ENCODE measurements at places on chromosomes 16 and 17. TPM values are rescaled to one million over a fixed set of nuclear protein-coding genes. Genes with fewer than 3 reads are reported as not detected.

C17orf113 gene
- 0.40 TPM for total RNA-seq

DNA sequence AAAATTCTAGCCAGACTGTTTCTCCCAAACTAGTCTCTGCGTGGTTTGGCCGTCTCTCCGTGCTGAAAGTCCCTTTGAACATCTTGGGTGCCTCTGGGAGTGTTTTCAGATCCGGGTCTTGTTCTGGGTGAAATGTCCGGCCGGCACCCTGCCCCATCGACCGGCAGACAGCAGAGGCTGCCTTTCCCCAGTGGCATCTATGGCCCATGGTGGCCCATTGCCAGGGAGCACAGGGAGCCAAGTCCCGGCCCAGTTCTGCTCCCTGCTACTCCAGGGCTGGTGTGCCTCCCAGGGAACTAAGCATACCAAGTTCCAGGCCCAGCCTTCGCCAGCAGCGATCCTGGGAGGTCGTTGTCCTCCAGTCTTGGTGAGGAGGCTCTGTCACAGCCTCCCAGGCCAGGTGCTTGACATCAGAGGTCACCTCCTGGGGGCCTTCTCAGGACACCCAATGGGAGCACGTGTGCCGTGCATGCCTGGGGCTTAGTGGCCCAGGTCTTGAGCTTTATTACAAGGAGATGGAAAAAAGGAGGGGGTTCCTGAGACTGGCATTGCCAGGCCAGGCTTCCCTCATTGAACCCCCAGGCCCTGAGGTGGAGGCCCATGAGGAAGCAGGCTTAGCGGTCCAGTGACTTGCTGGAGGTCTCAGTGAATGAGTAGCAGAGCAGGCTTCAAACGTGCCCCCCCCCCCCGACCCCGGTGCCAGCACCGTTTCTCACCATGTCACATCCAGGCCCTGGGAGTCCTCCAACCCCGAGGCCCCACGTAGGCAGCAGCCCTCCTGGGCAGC lies 54.0 kb downstream of the PGS1 start:
- no peak overlapping the region for H3K27ac ChIP-seq
- no peak overlapping the region for H3K4me3 ChIP-seq
- peaks cover 1% of the 10 kb centered on the region for H3K4me1 ChIP-seq
- H3K36me3 ChIP-seq, result peaks cover 4% of the 10 kb centered on the region

- H3K4me1 ChIP-seq, result peaks cover 22% of the 10 kb centered on the region
- DNase-seq, result no peak
- no peak overlapping the region for H3K4me3 ChIP-seq
- H3K27me3 ChIP-seq, result no peaks in the 10 kb centered on the region
- H3K36me3 ChIP-seq, result peaks cover 18% of the 10 kb centered on the region
Observed at GRCh38 chr16:75576384-75576811, 10.2 kb downstream of the GABARAPL2 start.

- no peak for DNase-seq
- no peak overlapping the region for H3K4me3 ChIP-seq
- H3K36me3 ChIP-seq, result no peaks in the 10 kb centered on the region
- no peaks in the 10 kb centered on the region for H3K4me1 ChIP-seq
- no peak overlapping the region for H3K27ac ChIP-seq
Observed at GRCh38 chr16:73186752-73187601, 139.0 kb upstream of the ZFHX3 start.

DNA sequence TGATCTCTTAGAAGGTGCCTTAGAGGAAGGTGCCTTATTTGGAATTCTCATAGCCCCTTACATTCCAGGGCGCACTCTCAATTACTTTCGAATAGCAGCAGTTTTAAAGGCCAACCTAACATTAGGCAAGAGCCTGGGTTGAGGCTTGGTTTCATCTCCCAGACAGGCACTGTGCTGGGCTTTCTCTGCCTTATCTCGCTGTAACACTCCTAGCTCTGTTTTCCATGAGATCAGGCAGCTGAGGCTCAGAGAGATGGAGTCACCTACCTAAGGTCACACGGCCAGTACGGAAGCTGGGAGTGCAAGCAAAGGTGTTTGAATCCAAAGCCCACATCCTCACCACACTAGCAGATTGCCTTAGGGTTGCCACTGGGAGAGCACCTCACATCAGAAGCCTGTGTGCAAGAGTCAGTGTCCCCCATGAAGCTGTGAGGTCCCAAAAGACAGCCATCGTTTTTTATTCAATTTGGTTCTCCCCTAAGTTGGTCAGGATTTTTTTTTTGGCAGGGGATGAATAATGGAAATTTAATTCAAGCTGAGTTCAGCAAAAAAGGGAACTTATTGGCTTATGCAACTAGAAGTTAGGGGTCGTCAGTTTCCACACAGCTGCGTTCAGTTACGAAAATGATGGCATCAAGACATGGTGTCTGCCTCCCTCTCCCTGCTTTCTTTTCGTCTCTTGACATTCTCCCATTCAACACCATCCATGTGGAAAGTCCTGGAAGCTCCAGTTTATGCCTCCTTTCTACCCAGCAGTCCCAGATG lies 206.4 kb downstream of the KATNIP start:
- H3K4me1 ChIP-seq, result no peaks in the 10 kb centered on the region
- H3K36me3 ChIP-seq, result peaks cover 5% of the 10 kb centered on the region
- DNase-seq, result no peak
- no peak overlapping the region for H3K27ac ChIP-seq
- H3K27me3 ChIP-seq, result no peaks in the 10 kb centered on the region
- H3K4me3 ChIP-seq, result no peak overlapping the region

DNA sequence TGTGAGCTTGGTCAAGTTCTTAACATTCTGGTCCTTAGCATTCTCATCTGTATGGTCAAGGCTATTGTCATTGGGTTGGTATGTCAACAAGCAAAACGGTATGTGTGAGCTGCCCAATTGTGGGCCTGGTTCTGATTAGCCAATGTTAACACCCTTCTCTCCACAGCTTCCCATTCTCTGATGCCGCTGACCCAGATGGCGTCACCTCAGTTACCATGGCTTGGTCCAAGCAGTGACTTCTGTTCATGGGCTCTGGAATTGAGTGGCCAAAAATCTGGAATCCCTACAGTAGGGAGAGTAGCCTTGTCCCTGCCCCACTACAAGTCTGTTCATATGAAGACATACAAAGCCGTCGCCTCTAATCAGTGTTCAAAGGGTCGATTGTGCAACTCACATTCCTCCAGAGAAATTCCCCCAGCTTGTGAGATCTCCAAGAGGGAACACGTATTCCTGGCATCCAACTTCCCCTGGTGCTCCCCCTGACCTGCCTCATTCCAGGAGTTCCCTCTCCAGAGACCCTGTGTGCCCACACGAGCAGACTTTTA lies 15.8 kb downstream of the TMEM98 start:
- H3K36me3 ChIP-seq, result no peaks in the 10 kb centered on the region
- H3K27me3 ChIP-seq, result no peaks in the 10 kb centered on the region
- H3K4me3 ChIP-seq, result no peak overlapping the region
- H3K27ac ChIP-seq, result no peak overlapping the region
- DNase-seq, result no peak
- no peaks in the 10 kb centered on the region for H3K4me1 ChIP-seq

DNA sequence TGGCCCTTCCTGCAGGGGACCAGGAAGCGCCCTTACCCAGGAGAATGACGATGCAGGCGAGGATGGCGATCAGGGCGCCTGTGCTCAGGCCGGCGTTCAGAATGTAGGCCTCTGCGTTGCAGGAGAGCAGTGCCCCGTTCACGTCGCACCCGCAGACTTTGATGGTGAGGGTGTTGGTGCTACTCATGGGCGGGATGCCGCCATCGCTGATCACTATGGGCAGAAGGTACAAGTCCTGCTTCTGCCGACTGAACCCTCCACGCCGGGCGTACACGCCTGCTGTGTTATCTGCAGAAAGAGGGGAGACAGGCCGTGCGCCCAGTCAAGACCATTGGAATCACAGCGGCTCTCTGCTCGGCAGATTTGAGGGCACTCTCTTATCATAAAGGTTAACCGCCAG lies 171.1 kb downstream of the CDH11 start:
- no peak overlapping the region for H3K4me3 ChIP-seq
- H3K27me3 ChIP-seq, result no peaks in the 10 kb centered on the region
- no peaks in the 10 kb centered on the region for H3K36me3 ChIP-seq
- no peak overlapping the region for H3K27ac ChIP-seq
- no peak for DNase-seq

DNA sequence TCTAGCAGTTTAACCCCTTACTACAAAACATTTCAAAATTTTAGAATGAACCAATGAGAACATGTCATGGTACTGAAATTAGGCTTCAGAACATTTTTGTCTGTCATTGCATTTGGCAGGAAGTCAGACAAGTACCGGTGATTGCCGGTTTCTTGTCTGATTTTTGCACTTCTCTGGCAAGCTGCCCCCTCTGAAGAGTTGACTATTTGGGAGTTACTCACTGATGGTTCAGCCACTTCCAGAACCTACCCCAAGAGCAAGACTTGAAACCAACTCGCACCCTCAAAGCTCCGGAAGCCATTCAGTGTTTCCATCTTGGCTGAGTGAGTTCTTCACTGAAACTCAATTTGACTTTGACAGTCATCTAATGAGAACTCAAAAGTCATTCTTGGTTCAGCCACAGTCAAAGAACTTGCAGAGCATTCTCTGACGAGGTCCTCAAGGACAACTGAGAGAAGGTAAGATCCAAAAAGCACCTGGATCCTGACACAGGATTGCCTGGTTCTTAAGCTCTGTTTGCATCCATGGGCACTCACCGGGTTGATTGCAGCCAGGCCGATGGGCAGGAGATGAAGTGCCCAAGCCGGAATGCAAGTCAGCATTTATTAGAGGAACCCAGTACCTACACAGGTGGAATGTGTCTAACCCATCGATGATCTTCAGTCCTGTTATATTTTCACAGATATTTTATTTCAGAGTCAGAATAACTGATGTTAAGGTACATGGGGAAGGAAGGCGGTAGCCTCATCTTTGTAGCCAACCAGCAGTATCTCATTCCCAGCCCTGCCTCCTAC lies 93.6 kb downstream of the USP22 start:
- peak; percentile 7 for DNase-seq
- no peaks in the 10 kb centered on the region for H3K36me3 ChIP-seq
- no peak overlapping the region for H3K27ac ChIP-seq
- H3K4me1 ChIP-seq, result no peaks in the 10 kb centered on the region
- H3K27me3 ChIP-seq, result peaks cover 21% of the 10 kb centered on the region

HYDIN gene
- total RNA-seq, result not detected

DUSP14 gene
- 15.1 TPM for total RNA-seq

DNA sequence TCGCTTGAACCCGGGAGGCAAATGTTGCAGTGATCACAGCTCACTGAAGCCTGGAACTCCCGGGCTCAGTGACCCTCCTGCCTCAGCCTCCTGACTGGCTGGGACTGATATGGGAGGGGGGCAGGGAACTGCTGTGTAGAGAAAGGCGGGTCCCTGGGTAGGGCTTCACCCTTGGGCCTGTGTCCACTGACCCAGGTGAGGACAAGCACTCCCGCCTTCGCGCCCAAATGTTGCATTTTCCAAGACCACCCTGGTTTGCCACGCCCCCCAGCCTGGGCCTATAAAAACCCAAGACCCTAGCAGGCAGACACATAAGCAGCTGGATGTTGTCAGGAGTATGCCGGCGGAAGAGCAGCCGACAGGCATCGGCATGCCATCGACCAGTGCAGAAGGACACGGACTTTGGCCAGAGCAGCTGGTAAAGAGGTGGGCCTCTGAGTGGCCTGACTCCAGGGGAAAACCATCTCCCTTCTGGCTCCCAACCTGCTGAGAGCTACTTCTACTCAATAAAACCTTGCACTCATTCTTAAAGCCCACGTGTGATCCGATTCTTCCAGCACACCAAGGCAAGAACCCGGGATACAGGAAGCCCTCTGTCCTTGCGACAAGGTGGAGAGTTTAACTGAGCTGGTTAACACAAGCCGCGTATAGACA lies 19.1 kb downstream of the SMYD4 start:
- no peak overlapping the region for H3K4me3 ChIP-seq
- DNase-seq, result no peak
- H3K27ac ChIP-seq, result no peak overlapping the region
- no peaks in the 10 kb centered on the region for H3K4me1 ChIP-seq

GRCh38 chr17:2087597-2088211 lies 32.8 kb downstream of the HIC1 start:
- H3K4me1 ChIP-seq, result peaks cover 67% of the 10 kb centered on the region
- H3K27ac ChIP-seq, result peak overlapping the region; percentile 94
- peak; percentile 76 for DNase-seq
- no peaks in the 10 kb centered on the region for H3K27me3 ChIP-seq
- peaks cover 44% of the 10 kb centered on the region for H3K36me3 ChIP-seq
- peak overlapping the region; percentile 44 for H3K4me3 ChIP-seq

DNA sequence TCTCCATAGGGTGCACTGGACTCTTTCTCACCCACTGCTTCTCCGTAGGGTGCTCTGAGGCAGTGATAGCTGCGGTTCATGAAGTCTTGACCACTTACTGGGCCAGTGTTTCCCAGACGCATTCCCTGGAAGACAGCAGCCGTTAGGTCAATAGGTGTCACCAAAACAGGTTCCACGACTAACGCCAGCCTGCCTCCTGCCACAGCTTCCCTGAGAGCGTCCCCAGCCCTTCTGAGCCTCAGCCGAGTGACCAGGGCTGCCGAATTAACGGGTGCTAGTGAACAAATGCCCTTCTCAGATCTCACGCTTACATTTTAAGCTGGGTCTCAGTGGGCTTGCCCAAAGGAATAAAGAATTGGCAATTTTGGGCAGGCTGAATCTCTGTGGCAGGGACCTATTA lies 188.7 kb upstream of the TNRC6C start:
- H3K36me3 ChIP-seq, result no peaks in the 10 kb centered on the region
- no peak overlapping the region for H3K4me3 ChIP-seq
- H3K27ac ChIP-seq, result no peak overlapping the region
- no peaks in the 10 kb centered on the region for H3K27me3 ChIP-seq

DNA sequence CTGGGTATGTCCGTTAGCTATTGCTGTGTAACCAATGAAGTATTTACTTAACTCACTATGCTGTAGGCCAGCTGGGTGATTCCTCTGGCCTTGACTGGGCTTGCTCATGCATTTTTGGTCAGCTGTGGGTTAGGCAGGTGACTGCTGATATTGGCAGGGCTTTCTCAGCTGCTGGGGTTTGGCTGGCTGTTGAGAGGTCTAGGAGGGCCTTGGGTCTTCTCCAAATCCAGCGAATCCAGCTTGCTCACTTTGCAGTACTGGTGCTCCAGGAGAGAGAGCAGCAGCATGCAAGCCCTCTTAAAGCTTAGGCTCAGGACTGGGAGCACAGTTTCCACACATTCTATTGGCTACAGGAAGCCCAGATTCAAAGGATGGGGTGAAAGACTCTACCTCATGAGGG lies 270.1 kb downstream of the PHKB start:
- peaks cover 9% of the 10 kb centered on the region for H3K4me1 ChIP-seq
- no peaks in the 10 kb centered on the region for H3K36me3 ChIP-seq
- DNase-seq, result no peak
- peaks cover 13% of the 10 kb centered on the region for H3K27me3 ChIP-seq

DNA sequence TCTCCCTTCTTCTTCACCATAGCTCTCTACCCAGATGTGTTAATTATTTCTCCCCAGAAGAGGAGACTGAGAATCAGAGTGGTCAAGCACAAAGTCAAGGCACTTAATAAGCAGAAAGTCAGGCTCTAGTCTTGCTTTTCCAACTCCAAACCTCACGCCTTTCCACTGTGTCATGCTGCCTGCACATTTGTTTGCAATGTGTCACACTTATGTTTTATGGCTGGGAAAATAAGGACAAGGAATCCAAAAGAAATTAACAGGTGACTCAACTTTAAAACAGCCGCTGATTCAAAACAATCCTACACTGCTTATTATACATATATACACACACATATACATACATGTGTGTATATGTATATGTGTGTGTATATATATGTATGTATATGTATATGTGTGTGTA lies 255.7 kb upstream of the DYNLRB2 start:
- no peaks in the 10 kb centered on the region for H3K4me1 ChIP-seq
- no peak for DNase-seq
- peaks cover 15% of the 10 kb centered on the region for H3K27me3 ChIP-seq
- H3K36me3 ChIP-seq, result no peaks in the 10 kb centered on the region
- no peak overlapping the region for H3K27ac ChIP-seq

ETV4 gene
- 7.5 TPM for total RNA-seq

FGF11 gene
- total RNA-seq, result 7.6 TPM

SPN gene
- total RNA-seq, result 122 TPM

CACNG5 gene
- total RNA-seq, result not detected

TAC4 gene
- total RNA-seq, result not detected

- H3K27me3 ChIP-seq, result peaks cover 62% of the 10 kb centered on the region
- H3K27ac ChIP-seq, result no peak overlapping the region
- DNase-seq, result no peak
Observed at GRCh38 chr16:77790912-77791311, 2.5 kb downstream of the VAT1L start.
